Stimulated activated CD4-positive, alpha-beta T cell treated with anti-CD3 and anti-CD28 coated beads, Interleukin-12 subunit alpha, Interleukin-12 subunit beta, amount 100 ng/mL, for 48 hours (primary cell): ENCODE measurements at places on chromosomes 7 and 10.

- no peak for DNase-seq
These were observed 221.8 kb downstream of the PHF14 start for GRCh38 chr7:11195502-11195901.

GRCh38 chr10:121375172-121375571, 223.1 kb downstream of the FGFR2 start:
- DNase-seq, result no peak

GRCh38 chr10:62018131-62018911, 116.8 kb downstream of the ARID5B start:
- DNase-seq, result no peak

DNA sequence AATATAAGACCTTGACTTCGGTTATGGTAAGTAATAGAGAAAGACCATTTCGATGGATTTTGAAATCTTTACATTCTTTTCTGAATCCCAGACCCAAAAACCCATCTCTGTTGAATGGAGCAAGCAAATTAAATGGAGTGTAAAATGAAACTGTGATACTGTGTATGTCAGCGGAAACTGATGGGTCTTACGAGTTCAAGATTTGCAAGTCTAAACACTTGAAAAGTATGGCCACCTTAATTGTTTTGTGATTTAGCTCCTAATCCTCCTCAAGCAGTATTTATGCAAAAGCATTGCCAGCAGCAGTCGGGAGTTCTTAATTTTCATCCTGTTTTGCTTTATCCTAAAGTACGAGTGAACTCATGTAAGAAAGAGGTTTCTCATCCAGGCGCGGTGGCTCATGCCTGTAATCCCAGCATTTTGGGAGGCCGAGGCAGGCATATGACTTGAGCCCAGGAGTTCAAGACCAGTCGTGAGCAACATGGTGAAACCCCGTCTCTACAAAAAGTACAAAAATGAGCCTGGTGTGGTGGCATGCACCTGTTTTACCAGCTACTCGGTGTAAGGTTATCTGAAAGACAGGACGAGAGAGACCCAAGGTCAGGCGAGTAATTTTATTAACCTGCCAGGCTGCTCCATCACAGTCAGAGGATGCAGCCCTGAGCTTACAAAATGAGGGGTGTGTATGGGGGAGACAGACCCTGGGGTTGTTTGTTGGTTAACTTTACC, 5.8 kb upstream of the DHTKD1 start:
- no peak for DNase-seq

DNA sequence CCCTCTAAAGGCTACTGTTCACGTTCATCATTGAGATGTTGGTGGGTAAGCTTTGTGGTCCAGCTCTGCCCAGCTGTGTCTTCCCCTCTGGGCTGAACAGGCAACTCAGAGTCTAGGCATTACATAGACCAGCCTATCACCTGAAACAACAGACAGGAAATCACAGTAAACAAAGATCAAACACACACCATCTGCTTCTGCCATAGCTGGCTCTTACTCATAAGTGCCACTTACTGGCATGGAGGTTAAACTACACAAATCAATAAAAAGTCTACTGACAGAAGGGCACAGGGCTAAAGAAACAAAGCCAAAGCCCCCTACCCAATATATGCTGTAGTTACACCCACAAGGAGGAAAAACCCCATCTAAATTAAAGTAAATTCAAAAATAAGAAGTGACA, 35.0 kb downstream of the SEPTIN14 start:
- no peak for DNase-seq

DNA sequence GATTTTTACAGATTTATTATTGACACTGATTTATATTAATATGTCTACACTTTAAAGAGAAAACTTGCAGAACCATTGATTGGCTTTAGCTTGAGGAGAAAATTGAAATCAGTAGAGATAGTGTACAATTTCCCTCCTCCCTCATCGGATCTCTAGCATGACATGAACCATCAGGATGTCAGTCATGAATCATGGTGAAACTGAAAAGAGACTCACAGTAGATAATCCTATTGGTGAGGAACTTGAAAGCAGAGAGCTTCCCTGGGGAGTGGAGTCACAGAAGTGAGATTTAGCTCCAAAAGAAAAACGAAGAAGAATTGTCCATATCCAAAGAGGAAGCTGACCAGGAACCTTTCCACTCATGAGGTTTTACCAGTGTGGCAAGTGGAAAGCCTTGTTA, 346.8 kb downstream of the ABCA13 start:
- no peak for DNase-seq

GRCh38 chr10:54808186-54808935, 7.3 kb upstream of the PCDH15 start:
- no peak for DNase-seq

DNA sequence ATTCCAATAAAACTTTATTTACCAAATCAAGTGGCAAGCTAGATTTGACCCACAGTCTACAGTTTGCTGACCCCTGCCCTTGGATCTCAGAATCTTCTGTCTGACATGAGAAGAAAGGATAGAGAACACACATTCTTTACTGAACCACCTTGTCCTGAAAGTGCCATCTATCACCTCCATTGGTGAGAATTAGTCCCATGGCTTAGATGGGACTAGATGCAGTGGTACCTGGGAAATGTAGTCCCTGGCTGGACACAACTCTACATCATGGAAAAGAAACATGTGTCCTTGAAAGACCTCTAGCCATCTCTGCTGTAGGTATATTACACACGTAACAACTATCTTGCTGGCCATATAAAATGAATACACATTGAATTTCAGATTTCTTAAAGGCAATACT, 336.2 kb downstream of the LHFPL3 start:
- no peak for DNase-seq
